ENCODE measurements at places on chromosomes 12 and 14.

DNA sequence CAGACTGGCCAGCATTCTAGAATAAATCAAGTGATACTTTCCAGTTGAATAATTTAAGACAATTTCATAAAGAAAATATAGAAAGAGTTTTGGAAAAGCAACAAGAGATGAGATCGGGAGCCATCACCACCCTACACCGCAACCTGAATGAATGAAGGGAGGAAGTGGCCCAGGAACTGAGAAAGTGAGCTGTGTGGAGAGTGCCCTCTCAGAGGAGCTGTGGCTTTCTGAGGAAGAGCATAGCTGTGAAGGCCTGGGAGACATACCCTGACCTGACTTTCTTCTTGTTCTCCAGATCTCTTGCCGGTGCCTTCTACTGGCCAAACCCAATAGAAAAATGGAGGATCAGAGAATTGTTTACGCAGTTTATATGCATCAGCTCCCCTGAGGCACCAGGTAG is 79.3 kb upstream of the TSPAN8 start:
- no peak for DNase-seq

- no peak for DNase-seq
These were observed 160.0 kb downstream of the TRHDE start for GRCh38 chr12:72432037-72432604.

DNA sequence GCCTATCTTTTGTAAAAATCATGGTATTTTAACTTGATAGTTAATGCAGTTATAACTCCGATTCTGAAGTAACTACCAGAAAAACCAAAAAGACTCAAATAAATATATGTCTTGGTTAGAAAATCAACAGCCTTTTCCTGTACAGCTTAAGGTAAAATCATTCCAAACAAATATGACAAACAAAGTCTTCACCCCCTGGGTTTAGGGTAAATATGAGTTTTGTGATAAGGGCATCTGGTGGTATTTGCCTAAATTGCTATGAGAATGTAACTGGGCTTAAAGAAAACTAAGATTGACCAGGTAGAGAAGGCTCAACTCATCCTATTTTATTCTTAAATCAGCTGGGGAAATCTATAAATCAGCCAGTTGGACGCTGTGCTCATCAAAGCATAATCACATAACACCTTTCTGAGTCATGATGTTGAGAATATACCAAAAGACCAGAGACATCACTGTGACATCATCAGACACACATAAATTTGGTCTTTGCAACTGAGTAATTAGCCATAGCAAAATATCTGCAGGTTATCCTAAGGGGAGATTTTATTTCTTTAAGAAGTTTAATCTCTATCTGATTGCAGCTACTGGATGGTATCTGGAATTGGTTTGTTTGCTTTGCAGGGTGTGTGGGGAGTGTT is 133.9 kb downstream of the STXBP6 start:
- no peak for DNase-seq

GRCh38 chr12:101698800-101699347 is 1.4 kb downstream of the CHPT1 start:
- peak; percentile 36 for DNase-seq

DNA sequence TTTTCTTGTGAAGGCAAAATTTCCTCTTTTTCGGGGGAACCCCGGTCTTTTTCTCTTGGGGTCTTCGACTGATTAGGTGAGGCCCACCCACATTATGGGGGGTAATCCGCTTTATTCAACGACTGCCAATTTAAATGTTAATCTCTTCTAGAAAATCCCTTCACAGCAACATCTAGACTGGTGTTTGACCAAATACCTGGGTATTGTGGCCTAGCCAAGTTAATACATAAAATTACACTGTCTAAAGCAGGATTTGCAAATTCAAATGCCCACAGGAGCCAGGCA is 170.0 kb upstream of the FOXN3 start:
- DNase-seq: no peak

DNA sequence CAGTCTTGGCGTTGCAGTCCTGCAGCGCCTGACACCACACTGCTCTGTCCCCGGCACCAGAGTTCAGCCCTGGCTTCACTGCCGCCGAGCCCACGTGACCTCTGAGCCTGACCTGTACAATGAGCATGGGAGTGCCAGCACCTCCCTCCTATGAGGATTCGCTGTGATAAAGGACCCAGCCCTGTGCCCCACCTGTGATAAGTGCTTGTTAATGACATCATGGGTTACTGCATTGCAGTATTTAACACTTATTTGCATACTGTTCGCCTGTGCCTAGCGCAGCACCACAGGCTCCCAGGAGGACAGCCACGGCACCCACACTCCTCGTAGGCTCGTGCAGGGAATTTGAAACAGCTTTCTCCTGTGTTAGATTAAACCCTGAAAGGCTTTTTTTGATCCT is 118.2 kb upstream of the GSC start:
- no peak for DNase-seq

GRCh38 chr12:108589028-108589839 is 8.7 kb downstream of the TMEM119 start:
- DNase-seq: no peak

DNA sequence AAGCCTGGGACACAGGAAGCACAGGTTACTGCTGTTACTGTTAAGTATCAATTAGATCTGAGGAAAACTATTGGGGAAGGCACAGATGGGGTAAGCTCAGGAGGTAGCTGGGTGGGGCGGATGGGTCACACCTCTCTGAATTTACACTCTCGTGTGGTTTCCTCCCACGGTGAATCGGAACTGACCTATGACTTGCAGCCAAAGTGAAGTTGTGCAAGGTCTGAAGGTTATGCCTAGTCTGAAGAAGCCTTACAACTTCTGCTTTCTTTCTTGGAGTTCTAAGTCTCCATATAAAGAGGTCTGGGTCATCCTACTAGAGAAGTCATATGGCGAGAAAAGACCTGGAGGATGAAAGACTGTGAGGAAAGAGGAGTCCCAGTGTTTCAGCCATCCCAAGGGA is 25.6 kb upstream of the GPATCH2L start:
- no peak for DNase-seq

- DNase-seq: no peak
These were observed 5.7 kb upstream of the KLRK1 start for GRCh38 chr12:10395390-10395998.

DNA sequence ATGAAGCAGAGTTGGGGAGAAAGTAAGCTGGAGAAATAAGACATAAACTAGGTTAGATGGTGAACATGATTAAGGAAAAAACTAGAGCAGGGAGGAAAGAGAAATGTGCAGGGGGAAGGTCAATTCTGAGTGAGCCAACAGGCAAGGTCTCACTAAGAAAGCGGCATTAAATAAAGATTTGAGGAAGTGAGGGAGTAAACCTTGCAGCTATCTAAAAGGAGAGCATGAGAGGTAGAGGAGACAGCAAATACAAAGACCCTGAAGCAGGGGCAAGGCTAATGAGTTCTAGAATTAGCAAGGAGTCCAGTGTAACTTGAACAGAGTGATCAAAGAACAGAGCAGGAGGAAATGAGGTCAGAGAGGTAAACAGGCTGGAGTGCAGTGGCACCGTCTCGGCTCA is 4.4 kb upstream of the SOCS2 start:
- DNase-seq: no peak

DNA sequence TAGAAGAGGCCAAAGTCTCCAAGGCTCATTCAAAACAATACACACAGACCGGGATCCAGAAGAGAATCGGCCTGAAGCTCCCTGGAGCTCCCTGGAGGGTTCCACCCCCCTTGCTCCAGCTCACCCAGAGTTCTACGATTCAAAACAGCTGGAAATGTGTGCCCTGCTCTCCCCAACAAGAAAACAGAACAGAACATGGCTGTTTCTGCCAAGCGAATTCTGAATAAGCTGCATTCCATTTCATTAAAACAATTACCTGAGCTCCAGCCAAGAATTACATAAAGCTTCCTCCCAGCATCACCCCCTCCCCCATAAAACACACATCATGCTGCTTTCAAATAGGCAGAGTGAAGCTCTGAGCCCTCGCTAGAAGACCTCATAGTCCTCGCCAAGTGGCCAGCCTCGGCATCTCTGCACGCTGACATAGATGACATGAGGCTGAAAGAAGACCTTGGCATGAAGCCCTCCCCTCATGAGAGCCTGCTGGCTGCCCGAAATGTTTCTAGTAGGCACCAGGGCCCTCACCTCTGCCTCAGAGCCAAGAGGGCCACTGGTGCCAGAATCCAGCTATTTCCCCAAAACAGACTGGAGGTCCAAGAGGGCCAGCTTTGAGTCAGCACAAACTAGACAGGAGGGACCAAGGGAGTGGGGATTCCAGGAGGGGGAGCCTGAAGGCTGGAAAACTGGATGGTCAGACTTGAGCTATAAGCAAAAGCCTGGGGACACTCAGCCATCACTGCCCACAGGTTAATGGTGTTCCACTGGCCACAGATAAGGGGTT is 8.3 kb downstream of the PXN start:
- no peak for DNase-seq

- DNase-seq: peak; percentile 57
These were observed 34.2 kb upstream of the RNASE1 start for GRCh38 chr14:20836668-20837338.

DNA sequence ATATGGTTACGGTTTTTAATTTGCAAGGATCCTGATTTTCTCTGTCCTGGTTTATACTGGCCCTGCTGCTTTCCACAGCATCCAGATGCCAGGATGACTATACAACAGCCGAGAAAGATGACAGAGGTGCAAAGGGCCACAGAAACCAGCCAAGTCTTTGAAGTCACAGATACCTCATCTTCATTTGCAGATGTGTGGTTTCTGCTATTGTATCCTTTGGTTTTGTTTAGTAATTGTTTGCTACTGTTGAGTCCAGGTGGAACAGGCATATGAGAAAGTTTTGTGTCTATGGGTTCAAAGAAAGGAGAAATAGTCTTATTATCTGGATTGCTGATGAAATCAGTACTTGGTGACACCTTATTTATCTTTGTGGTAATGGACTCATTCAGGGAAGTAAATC is 17.3 kb upstream of the KLHL42 start:
- DNase-seq: no peak

GRCh38 chr12:132475304-132476037 is 14.5 kb upstream of the FBRSL1 start:
- no peak for DNase-seq

DNA sequence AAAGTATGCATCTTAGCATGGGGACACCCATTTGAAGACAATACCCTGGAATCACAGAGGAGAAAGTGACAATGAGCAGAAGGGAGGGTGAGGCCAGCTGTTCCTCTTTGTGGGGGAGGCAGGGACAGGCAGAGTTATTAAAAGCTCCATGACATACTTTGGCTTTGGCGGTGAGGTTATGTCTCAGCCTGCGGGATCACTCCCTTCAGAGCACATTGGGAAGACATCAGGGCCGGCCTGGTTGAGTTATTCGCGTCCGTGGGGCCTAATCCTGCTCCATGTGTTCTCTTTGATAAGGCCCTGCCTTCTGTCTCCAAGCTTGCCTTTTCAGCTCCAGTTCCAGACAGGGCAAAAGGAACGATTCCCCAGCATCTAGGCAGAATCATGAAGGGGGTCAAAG is 98.8 kb upstream of the NTF3 start:
- no peak for DNase-seq

- DNase-seq: no peak
These were observed 230.9 kb downstream of the BTG1 start for GRCh38 chr12:91914701-91915100.

DNA sequence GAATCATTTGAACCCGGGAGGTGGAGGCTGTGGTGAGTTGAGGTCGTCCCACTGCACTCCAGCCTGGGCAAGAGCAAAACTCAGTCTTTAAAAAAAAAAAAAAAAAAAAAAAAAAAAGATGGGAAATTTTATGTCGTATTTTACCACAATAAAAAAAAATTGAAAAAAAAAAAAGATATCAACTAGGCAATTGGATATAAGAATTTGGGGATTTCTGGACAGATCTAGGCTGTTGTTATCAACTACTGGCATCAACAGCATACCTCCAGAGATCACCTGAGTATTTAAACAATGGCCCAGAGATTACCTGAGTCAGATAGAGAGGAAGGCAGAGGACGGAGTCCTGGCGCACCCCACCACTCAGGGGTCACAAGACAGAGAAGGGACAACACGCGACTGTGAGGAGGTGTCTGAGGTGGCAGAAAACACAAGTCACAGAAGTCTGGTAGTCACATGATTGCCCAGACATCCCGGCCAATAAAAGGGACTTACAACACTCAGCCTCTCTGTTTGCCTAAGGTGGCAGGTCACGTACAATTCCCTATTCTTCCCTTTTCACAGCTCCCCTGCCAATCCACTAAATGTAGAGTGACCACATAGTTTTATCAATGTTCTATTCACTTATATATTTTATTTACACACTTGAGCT is 1.8 kb downstream of the SPRING1 start:
- DNase-seq: peak; percentile 42

DNA sequence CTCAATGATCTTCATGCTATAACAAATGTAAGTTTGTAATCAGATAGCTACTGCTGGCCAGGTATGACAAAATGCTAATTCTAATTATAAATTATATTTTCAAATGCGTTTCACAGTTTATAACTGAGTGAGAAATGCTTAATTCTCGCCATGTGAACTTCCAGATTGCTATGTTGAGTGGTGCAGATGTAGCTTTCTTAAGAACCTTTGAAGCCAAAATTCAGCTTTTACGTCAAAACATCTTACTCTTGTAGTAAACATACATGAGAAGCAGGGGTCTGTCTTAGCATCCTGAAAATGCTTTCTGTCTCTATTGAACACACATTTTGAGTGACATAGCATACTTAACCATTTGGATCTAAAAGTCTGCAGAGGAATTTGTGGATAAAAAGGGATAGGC is 176.5 kb upstream of the PRICKLE1 start:
- DNase-seq: no peak

GRCh38 chr12:132342251-132343227 is 13.2 kb upstream of the GALNT9 start:
- no peak for DNase-seq

- DNase-seq: no peak
These were observed 287.9 kb downstream of the RPAP3 start for GRCh38 chr12:47417955-47418354.
